Activated CD4-positive, alpha-beta T cell treated with anti-CD3 and anti-CD28 coated beads for 48 hours (primary cell): ENCODE measurements at places on chromosomes 3 and 15.

GRCh38 chr3:124221422-124221821 is 229.5 kb upstream of the ROPN1 start:
- no peak for DNase-seq

DNA sequence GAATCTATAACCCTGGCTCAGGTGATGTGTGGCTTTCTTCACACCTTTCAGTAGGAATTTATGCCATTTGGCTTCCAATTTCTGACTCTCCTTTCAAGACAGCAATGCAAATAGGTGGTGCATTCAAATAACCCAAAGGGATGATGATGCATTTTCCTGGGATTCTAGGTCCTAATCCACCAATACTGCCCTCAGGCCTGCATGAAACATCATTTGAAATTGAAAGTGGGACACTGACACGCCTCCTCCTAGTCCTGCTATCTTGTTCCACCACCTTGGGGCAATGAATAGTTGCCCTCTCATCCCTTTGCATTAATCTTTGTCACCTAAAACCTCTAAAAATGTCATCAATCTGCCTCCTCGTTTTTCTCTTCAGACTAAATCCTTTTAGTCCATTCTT is 198.4 kb upstream of the ST8SIA2 start:
- no peak for DNase-seq

GRCh38 chr3:14512281-14512941 is 27.7 kb downstream of the GRIP2 start:
- no peak for DNase-seq

DNA sequence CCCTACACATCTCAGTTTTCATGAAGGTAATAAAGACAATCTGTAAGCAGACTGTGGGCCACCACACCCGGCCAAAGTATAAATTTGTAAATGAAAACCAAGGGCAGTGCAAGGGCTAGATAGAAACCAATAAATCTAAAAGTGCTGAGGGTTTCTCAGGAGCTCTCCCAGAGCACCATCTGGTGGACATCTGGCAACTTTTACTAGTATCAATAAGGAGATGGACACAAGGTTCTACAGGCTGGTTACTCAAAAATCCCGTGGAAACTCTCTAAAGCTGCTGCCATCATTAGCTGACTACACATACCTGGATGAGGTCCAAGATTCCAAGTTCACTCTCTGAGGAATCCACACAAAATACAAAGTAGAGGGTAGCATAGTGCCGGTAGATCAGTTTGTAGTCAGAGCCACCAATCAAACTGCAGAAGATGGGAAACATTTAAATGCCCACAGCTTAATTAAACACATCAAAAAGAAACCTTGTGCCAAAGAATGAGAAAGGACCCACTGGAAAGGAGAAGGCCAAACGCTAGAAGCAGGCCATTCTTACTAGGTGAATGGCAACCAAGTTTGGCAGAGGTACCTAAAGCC is 5.5 kb downstream of the AP3S2 start:
- no peak for DNase-seq

DNA sequence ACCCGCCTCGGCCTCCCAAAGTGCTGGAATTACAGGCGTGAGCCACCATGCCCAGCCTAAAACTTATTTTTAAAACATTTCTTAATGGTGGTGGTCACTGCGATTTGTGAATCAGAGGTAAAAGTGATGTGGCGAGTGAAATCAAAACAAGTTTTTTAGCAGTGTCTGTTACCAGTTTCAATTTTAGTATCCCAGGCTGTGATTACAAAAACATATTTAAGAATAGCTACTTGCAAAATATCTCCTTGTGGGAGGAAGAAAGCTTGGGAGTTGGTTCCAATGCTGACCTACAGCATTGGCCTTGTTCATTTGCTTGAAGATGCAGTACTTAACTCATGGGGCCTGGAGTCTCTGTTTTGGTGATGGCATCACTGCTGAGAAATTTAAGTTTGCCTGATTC is 4.5 kb downstream of the RAB7A start:
- no peak for DNase-seq

GRCh38 chr15:29593629-29594028 is 228.6 kb downstream of the TJP1 start:
- no peak for DNase-seq

DNA sequence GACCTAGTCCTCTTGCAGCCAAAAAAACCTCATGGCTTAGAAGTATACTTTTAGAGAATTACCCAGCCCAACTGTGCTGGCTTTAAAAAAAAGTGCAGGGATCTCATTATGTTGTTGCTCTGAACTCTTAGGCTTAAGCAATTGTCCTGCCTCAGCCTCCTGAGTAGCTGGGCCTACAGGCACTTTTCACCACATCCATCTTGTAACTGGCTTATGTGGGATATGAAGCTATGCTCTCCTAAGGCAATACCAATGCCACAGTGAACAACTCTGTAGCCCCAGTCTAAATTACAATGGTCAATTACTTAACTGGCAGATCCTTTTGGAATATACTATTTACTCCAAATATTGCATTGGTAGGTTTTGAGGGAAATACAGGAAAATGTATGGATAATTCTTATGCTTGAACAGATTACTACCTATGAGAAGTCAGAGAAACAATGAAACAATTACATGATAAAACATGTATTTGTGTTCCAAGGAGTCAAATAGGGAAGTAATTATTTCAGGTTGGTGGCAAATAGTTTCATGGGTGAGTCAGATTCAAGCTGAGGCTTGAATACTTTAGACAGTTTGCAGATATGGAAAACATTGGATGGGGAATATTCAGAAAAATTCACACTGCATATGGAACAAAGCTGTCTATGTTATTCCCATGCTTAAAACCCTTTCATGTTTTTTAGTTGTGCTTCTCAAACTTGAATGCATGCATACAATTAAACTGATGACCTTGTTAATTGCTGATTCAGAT is 34.6 kb upstream of the GPR149 start:
- no peak for DNase-seq

DNA sequence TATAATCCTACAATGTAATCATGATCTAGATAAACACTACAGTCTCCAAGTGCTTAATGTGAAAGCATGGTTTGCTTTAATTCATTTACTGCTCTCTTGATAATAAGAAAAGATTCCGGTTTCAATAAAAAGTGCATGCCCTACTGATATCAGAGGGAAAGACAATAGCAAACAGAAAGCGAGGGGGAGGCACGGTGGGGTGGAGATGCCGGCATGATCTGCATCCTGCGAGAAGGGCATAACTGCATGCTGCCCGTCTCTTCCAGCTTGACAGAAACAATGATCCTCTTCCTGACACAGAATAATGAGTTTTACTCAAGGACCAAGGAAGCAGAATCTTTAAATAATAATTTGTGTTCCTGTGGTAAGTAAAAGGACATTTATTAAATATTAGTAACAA is 51.7 kb downstream of the GOLIM4 start:
- DNase-seq, result no peak

- DNase-seq, result peak; percentile 49
Observed at GRCh38 chr3:49295489-49296058, 18.5 kb upstream of the C3orf62 start.

DNA sequence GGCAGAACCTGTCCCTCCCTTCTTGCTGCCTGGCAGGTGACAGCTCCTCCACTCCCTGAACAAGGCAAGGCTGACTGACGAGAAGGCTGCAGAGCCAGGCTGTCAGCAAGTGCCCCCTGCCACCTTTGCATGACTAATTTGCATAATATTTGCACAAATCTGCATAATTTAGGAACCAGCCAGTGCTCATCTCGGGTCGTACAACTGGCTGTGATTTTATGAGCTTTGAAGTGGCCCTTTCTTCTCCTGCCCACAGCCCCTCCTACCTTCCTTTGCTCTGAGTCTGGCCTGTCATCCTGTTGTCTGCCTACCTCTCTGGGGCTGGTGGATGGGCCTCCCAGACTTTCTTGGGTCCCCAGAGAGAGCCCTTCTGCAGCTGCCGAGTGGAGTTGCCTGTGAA is 58.9 kb downstream of the LINGO1 start:
- no peak for DNase-seq

GRCh38 chr3:173090492-173090891 is 50.5 kb downstream of the SPATA16 start:
- no peak for DNase-seq

DNA sequence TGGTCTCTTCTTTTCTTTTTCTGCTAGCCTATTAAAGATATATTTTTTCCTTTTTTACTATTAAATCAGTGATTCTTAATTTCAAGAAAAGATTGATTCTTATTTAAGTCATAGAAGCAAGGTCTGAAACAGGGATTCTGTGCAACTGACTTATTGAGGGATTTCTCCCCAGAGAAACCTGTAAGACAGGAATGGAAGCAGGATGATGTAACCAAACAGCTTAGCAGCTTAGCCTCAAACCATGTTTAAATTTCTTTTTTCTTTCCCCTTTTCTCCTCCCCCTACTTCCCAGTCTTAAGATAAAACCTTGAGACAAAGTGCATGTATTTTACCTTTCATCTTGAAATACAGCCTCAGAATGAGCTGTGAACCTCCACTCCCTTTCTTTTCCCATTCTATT is 322.8 kb downstream of the NEK10 start:
- DNase-seq, result no peak

DNA sequence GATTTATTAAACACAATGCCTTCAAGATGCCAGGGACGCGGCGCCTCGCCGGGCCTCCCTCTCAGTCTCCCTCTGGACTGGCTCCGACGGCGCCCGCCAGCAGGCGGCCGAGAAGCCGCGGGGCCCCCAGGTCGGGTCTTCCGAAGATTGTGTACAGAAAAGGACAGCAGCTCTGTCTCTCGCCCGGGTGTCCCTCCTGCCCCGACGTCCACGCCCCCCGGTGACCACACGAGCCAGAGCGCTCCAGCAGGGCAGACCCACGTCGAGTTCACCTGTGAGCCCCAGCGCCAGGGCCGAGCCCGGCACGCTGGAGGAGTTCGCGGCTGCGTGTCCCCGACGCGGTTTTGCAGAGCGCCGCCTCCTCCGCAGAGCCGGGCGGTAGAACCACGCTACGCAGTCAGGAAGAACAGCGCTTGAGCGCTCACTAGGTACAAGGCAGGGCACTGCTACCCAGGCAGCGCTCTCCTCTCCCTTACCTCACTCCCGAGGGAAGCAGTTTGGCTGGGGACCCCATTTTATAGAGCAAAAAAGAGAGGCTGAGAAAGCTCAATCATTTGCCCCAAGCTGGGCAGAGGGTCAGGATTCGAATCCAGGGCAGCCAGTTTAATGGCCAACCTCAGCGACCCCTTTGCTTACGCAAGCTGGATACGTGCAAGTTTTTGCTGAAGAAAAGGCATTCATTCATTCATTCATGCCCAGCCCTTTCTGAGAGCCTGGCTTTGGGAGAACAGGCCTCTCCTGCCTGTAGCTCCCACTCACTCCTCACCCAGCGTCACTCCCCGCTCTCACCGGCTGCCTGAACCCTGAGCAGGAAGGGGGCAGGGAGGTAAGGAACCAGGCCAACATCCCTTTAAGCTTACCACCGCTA is 3.0 kb upstream of the TLE3 start:
- DNase-seq, result peak; percentile 74

GRCh38 chr3:57756528-57757401 is 656 bp downstream of the SLMAP start:
- peak; percentile 59 for DNase-seq

DNA sequence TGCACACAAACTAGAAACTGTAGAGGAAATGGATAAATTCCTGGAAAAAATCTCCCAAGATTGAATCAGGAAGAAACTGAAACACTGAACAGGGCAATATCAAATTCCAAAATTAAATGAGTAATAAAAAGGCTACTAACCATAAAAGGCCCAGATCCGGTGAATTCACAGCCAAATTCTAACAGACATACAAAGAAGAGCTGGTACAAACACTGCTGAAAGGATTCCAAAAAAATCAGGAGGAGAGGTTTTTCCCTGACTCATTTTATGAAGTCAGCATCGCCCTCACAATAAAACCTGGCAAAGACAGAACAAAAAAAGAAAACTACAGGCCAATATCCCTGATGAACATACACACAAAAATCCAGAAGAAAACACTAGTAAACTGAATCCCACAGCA is 462.4 kb upstream of the THBS1 start:
- no peak for DNase-seq

DNA sequence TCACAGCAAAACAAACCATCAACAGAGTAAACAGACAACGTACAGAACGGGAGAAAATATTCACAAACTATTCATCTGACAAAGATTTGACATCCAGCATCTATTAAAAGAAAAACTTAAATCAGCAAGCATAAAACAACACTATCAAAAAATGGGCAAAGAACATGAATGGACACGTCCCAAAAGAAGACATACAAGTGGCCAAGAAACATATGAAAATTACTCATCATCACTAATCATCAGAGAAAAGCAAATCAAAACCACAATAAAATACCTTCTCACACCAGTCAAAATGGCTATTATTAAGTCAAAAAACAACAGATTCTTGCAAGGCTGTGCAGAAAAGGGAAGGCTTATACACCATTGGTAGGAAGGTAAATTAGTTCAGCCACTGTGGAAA is 13.7 kb upstream of the SERPINI2 start:
- DNase-seq, result no peak

DNA sequence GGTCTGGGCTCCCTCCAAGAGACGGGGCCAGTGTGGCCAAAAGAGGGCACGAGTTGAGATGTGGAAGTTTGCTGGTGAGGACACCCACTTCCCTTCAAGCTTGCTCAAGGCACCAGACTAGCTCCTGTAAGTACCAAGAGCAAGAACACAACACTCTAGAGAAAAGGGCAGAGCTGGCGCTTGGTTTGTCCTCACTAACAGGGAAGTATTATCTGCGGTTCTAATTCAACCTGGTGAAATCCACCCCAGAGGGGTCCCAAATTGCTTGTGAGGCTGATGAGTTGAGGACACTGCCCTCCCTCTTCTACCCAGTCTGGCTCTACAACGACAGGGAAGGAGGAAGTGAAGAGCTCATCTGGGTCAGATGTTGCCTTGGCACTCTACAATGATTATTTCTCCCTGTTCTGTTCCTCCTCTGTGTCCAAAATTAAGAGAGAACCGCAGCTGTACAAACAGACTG is 16.9 kb upstream of the FSIP1 start:
- no peak for DNase-seq

DNA sequence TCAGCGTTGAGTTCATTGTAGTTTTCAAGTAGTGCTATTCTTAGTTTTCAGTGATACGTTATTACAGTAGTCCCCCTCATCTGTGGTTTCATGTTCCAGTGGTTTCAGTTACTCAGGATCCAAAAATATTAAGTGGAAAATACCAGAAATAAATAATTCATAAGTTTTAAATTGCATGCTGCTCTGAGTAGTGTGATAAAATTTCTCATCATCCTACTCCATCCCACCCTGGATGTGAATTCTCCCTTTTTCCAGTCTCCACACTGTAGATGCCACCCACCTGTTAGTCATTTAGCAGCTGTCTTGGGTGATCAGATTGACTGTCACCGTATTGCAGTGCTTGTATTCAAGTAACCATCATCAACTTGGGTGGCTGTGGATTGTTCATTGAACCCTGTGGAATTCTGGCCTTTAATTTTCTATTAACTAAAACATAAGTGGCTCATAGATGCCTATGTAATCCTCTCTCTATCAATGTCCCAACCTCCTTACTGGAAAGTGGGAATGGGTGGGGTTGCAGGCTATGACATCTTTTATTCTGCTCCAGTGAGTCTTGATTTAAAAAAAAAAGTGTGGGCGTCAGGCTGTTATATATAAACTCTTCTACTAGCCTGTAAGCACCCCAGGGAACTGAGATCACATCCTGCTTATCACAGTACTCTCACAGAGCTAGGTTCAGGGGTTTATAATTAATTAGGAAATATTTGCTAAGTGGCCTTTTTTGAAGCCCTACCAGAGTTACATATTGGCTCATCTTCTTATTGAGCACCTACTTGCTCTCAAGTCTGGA is 97.5 kb downstream of the CFAP20DC start:
- DNase-seq, result no peak

- DNase-seq, result no peak
Observed at GRCh38 chr3:152109038-152109437, 159.7 kb upstream of the MBNL1 start.

- no peak for DNase-seq
Observed at GRCh38 chr3:17162116-17162515, 277.4 kb downstream of the PLCL2 start.
